Non-pigmented ciliary epithelial cell (primary cell): ENCODE measurements at places on chromosomes 5 and 9.

DNA sequence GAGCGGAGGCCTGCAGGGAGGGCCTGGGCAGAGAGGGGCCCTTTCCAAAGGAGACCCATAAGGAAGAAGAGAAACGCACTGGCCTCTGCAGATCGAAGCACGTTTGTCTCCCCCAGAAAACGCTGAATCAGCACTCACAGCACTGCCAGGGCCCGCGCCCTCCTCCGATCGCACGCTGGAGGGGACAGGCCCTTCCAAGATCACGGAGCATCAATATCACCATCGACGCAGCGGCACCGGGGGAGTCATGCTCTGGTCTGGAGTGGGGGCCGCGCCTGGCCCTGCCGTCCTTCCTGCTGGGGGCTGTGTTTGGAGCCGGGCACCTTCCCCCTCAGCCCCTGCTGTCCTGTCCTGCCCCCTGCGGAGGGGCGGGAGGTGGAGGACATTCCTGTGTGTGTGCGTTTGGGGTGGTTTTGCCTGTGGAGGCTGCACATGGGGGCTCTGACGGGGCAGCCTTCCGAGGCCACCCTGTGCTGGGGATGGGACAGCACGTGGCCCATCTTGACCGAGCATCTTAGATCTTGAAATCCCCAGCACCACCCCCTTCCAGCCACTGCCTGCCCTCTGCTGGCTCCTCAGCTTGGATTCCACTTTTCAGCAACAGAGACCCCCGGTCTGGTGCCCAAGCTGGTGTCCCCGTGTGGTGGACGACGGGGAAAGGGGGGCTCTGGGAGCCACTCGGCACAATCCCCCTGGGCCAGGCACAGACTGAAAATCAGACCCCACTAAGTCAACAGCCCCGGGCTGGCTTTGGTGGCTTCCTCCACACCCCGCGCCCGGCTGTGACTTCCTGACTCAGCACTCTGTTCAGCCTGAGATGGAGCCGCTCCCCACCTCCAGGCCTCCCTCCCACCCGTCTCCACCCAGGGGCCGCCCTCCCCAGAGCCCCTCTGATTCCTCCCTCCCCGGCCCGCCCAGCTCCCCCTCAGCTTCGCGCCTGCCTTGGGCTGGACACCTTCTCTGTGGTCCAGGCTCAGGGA, 8.3 kb downstream of the TMEM250 start:
- no peak for DNase-seq

DNA sequence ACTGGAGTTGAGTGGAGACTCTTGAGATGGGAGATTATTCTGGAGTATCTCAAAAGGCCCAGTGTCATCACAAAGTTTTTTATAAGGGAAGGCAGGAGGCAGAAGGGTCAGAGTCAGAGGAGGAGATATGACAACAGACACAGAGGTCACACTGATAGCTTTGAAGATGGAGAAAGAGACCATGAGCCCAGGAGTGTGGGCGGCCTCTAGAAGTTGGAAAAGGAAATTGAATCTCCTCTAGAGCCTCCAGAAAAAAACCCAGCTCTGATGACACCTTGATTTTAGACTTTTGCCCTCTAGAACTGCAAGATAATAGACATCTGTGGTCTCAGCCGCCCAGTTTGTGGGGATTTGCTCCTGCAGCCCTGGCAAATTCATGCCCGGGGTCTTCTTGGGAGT, 64.8 kb upstream of the SPTLC1 start:
- DNase-seq = no peak

GRCh38 chr9:88923653-88924288, 67.5 kb upstream of the S1PR3 start:
- no peak for DNase-seq

DNA sequence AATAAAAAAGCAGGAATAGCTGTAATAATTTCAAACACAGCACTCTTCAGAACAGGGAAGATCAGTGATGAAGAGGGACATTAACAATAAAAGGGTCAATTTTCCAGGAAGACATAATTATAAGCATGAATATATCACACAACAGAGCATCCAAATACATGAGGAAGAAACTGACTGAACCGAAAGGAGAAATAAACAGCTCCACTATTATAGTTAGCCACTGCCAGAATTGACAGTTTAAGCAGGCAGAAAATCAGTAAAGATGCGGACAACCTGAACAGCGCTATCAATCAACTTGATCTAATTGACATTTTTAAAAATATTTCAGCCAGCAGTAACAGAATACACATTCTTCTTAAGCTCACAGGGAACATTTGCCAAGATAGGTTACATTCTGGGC, 89.1 kb downstream of the MED10 start:
- no peak for DNase-seq

DNA sequence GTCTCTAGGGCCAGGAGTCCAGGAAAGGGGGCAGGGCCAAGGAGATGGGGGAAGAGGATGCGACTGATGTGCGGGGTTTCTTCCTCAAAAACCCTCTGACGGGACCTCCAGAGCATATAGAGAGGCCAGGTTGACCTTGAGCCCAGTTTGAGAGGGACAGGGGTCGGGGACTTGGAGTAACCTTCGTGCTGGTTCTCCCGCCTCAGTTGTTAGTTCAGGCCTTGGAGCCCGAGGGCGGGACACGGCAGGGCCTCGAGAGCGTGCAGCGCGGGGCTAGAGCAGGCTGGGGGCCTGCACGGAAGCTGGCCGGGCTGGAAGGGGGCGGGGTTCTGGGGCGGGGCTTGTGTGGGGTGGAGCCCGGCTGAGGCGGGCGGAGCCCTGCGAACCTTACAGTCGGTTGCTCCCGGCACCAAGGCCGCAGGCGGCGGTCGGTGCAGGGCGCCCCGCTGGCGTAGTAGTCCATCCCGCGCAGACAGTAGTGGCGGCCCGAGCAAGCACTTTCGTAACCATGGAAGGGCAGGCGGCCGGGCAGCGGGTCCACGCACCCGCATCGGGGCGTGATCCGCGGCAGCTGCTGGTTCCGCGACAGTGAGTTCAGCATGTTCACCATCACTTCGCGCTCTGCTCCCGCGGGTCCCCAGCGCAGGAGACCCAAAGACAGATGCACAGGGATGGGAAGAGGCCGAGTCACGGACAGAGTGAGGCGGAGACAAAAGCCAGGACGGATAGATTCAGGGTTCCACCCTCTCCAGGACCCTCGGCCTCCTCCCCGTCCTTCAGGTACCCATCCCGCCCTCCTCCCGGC, 4.0 kb upstream of the MYORG start:
- DNase-seq = no peak

- DNase-seq = no peak
These were observed 636 bp upstream of the PWWP2A start for GRCh38 chr5:160119905-160120266.

DNA sequence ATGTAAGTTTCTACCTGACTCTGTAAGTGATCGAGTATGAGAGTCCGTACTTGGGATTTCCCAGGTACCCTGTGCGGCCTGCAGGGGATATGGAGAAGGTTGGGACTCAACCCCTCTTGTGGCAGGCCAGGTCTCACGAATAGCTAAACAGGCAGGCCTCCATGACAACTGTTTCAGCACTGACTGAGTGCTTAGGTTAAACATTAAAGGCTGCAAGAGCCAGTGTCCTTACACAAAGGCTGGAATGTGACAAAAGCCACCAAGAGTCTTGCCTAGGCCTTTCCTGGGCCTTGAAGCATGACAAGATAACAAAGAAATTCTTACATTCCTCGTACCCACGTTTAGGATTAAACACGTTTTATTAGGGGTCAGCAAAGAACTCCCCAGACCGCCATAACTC, 58.6 kb downstream of the THBS4 start:
- DNase-seq = no peak
